ENCODE measurements at places on chromosomes 2 and 18. TPM values are rescaled to one million over a fixed set of nuclear protein-coding genes. Genes with fewer than 3 reads are reported as not detected.

Gene LHCGR
- not detected for polyA plus RNA-seq

DNA sequence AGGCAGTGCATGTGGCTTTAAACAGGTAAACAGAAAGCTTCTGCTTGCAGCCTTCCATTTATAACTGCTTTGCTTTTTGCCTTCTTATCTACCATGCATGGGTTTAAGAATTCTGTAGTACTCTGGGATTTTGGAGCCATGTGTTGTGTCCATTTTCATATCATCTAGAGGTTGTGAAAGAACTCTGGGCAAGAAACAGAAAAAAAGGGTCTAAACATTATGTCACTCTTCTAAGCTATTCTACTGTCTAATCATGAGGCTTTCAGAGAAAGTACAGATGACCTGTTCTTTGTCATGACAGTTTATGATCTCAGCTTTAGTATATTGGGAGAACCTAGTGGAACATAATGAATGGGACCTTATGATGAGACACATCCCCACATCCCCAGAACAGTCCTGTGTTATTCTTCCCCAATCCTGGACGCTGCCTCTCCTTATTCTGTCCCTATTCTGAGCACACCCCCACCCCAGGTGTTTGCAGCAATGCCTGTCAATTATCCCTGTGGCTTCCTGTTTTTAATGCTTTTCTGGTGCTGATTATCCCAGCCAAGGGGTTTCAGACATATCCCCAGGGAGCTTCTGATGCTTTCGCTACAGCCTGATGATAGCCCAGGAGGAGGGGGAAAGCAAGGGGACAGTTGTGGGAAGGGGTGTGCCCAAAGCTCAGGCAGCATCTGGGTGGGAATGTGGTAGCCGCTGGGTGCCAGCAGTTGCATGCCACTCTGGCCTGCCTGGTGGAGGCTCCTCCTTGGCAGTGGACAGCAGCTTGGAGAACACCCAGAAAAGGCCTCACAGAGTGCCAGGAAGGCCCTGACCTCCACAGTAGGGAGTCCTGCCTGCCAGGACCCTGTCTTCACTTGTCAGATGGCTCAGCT lies 169.5 kb upstream of the MAP3K20 start:
- no peak overlapping the region for H3K4me3 ChIP-seq
- H3K4me1 ChIP-seq, result no peaks in the 10 kb centered on the region
- H3K27me3 ChIP-seq, result no peaks in the 10 kb centered on the region
- no peak for DNase-seq
- no peak overlapping the region for H3K27ac ChIP-seq

Gene ATP8B1
- polyA plus RNA-seq, result not detected

Gene TRAPPC8
- polyA plus RNA-seq, result 27.6 TPM

- H3K4me3 ChIP-seq, result no peak overlapping the region
- no peak for DNase-seq
- H3K27ac ChIP-seq, result no peak overlapping the region
- no peaks in the 10 kb centered on the region for H3K27me3 ChIP-seq
- H3K36me3 ChIP-seq, result no peaks in the 10 kb centered on the region
- no peaks in the 10 kb centered on the region for H3K4me1 ChIP-seq
These were observed 17.3 kb upstream of the KLHL23 start for GRCh38 chr2:169716238-169716886.

Gene ST6GAL2
- not detected for polyA plus RNA-seq

- no peak overlapping the region for H3K4me3 ChIP-seq
- no peak overlapping the region for H3K27ac ChIP-seq
- no peaks in the 10 kb centered on the region for H3K36me3 ChIP-seq
- no peak for DNase-seq
- H3K27me3 ChIP-seq, result no peaks in the 10 kb centered on the region
These were observed 61.4 kb upstream of the LYPD1 start for GRCh38 chr2:132731441-132731840.

GRCh38 chr2:127054604-127054930 lies 52.4 kb downstream of the BIN1 start:
- H3K27me3 ChIP-seq, result no peaks in the 10 kb centered on the region
- no peak overlapping the region for H3K27ac ChIP-seq
- H3K36me3 ChIP-seq, result peaks cover 32% of the 10 kb centered on the region

DNA sequence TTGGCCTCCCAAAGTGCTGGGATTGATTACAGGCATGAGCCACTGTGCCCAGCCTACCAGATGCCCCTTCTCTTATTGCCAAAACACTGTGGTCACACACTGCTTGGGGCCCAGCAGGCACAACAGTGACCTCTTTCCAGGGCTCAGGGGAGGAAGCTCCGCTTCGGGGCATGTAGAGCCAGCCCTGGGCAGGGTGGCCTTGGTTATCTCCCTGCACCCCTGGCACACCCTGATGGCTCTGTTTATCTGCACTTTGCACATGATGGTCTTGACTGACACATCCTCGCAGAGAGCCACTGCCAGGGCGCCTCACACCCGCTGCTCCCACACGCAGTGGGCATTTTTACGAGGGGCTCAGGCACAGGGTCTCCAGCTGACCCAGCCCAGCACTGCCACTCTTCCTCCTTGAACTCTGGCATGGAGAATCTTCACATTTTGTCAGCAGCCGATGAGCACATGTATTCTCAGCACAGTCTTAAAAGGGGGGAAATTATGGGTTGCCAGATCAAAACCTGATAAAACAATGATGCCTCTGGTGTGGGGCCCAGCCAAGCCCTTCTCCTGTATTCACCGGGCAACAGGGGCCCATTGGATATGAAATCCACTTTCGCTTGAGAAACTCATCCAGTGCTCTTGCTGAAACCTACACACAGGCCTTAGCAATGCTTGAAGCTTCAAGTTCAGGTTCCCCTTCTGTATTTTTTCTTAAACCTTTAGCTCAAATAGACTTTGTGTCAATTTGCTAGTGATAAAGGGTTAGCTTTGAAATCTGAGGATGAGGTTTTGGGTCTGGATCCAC lies 5.9 kb downstream of the GYPC start:
- peaks cover 91% of the 10 kb centered on the region for H3K4me1 ChIP-seq
- no peak overlapping the region for H3K4me3 ChIP-seq
- H3K27me3 ChIP-seq, result no peaks in the 10 kb centered on the region
- DNase-seq, result no peak

Gene NHEJ1
- polyA plus RNA-seq, result 27.5 TPM
